ENCODE measurements at places on chromosomes 11 and 22.

GRCh38 chr11:33179348-33179803 lies 18.1 kb upstream of the CSTF3 start:
- DNase-seq, result no peak

DNA sequence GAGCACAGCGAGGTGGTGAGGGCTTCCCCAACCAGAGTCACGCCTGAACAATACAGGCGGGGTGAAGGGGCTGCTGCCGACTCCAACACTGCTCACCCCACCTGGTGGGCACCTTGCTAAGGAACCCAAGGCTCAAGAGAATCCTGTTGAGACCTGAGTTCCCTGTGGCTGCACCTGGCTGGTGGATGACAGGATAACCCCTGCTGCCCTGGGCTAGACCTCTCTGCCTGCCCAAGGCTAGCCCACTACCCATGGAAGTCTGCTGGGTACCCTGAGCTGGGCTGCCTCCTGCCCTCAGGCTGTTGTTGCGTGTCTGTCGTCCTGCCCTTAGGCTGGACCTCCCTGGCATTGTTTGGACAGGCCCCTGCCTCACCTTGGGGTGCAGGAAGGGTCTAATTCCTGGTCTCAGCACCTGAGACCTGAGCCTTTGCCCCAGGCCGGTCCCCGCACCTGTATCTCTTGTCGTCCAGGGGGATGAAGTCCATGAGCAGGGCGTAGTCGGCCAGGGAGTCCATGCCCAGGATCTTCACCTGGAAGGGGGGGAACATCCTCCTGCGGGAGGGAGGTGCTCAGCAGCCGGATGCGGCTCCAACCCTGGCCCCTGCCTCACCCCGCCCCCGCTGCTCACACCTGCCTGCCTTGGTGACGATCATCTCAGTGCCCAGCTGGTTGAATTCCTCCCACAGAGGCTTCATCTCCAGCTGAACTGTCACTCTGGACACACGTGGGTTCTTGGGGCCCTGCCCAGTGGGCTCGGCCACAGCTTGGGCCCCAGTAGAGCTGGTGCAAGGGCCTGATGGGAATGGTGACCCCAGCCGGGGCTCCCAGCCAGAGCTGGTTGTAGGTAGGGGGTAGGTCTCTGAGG lies 4.9 kb upstream of the NUDT8 start:
- DNase-seq, result no peak

- DNase-seq, result no peak
Measured at GRCh38 chr22:38872831-38873248, 824 bp upstream of the CBX6 start.

DNA sequence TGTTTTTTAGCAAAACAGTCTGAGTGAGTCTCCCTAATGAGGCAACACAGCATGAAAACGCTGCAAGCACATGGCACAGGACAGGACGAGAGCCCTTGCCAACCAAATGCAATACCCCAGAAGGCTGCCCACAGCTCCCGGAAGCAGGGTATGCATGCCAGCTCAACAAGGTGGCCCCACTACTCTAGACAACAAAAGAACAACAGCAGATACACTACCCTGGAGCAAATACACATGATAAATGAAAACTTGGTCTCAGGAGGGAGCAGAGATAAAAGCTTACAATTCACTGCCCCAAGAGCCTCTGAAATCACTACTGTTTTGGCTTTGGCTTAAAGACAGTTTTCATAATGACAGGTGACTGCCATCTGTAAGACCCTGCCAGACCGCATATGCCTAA lies 785.4 kb upstream of the API5 start:
- DNase-seq, result no peak

DNA sequence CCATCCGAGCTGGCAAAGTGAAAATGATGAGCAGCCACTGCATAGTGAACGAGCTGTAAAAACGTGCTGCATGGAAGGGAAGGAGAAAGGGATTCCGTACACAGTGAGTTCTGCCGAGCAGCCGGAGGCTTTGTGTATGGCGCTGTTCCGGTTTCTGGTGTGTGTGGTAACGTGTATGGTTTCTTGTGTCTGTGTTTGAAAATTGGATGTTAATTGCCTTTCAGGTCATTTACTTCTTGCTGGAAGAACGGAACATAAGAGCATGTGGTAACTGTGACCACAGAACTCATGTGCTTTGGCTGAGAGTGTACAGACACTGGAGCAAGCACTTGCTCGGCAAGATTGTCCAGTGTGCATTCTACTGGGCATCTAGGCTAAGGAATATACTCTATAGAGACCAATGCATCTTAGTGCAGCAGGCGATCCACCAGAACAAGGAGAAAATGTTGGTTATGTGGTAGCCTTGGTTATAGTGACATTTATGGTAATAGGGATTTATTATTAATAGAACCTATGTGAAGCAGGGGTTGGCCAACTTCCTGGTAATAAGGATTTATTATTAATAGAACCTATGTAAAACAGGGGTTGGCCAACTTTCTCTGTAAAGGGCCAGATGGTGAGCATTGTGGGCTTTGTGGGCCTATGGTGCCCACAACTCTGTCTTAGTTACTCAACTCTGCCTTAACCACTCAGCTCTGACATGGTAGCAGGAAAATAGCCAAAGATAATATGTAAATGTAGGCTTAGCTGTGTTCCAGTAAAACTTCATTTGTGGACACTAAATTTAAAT lies 49.2 kb downstream of the GRAMD1B start:
- DNase-seq, result no peak

- no peak for DNase-seq
Measured at GRCh38 chr11:75195167-75195962, 44.5 kb downstream of the SLCO2B1 start.

DNA sequence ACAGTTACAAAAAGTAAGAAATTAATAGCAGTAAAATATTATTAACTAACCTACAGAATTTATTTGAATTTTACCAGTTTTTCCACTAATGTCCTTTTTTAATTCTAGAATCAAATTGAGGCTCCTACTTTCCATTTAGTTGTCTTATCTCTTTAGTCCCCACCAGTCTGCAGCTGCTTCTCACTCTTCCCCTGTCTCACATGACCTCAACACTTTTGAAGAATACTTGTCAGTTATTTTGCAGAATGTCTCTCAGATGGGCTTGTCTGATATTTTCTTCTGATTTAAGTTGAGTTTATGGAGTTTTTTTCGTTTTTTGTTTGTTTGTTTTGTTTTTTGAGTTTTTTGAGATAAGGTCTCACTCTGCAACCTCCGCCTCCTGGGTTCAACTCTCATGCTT lies 74.3 kb upstream of the ADORA2A start:
- no peak for DNase-seq
